GM12864 (cell line): ENCODE measurements at places on chromosomes 13 and 19.
A peak's percentile ranks its signal among the peaks of the same experiment; 100 is the strongest.

DNA sequence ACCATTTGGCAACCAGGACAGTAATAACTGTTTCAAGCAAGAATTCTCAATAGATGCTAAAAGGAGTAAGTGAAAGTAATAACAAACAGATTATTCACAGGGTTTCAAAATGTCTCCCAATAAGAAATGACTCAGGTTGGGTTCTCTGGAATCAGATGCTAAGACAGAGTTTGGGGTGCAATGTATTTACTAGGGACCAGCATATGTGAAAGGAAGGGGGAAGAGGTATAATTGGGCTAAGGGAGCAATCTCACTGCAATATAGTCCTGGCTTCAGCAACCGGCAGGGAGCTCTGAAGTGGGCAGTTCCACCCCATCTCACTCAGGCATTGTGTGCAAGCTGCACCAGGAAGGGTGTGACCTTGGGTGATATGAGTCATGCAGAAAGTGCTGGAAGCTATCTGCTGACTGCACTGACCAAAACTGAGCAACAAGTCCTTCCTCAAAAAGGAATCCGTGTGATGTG is 23.4 kb downstream of the ZDHHC20 start:
- peak; percentile 85 for DNase-seq

DNA sequence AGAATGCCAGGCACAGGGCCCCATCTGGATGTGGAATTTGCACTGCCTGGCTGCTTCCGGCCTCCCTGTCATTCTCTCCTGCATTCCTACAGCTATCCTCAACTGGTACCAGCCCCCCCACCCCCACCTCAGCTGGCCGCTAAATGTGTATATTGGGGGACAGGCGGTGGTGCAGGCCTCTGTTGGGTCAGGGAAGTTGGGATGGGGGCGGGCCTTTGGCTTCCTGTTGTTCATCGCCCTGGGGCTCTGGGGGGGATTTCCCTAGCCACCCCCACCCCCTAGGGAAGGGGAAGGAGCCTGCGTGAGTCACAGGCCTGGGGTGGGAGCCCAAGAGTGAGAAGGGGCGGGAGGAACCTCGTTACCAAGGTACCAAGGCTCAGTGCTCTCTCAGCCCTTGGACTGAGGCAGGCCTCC is 10.6 kb downstream of the POU2F2 start:
- no peak for DNase-seq

- no peak for DNase-seq
Observed at GRCh38 chr19:576768-577438, 4.5 kb downstream of the BSG start.

- DNase-seq, result no peak
Observed at GRCh38 chr13:75803164-75803611, 167.1 kb downstream of the LMO7 start.

DNA sequence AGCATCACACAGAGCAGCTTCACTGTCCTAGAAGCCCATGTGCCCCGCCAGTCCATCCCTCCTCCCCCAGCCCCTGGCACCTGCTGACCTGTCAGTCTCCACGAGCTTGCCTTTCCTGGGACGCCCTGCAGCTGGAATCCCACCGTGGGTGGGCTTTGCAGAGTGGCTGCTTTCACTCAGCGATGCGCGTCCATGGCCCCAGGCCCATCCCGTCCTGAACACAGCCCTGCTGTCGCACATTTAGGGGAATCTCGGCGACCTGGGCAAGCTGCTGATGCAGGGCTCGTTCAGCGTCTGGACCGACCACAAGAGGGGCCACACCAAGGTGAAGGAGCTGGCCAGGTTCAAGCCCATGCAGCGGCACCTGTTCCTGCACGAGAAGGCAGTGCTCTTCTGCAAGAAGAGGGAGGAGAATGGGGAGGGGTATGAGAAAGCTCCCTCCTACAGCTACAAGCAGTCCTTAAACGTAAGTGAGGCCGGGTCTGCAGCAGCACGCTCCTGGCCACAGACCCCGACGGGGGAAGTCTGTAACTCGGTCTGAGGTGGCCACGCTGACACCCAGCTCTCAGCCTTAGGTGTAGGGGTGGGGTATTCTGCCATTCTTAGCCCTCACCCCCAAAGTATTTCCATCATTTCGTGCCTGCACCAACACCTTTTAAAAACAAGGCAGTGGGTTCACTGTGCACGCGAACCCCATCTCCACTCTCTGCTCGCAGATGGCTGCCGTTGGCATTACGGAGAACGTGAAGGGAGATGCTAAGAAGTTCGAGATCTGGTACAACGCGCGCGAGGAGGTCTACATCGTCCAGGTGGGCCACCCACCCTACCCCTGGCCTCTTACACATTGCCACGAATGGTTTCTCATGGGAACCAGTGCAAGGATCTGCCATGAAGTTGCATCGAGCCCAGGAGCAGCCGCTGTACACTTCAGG is 18.3 kb upstream of the F7 start:
- DNase-seq, result no peak

GRCh38 chr13:48094404-48094780 is 512 bp downstream of the MED4 start:
- DNase-seq, result no peak

DNA sequence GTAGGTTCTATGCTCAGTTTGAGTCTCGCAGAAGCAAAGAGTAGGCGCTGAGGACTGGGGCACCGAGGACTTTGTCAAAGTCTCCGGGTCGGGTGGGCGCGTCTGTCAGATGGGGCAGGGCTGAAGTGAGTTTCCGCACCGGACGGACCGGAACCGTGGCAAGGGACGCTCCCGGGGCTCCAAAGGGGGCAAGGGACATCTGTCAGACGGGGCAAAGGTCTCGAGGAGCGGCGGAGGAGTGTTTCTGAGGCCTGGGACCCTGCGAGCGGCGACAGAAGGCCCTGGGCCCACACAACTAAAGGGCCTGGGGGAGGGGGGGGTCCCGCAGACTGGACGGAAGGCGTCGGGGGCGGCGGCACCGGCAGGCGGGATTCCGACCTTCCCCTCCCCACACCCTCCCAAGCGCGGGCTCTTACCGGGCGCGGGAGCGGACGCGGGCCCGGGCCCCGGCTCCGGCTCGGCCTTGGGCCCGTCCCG is 13.3 kb upstream of the AKAP8L start:
- no peak for DNase-seq

DNA sequence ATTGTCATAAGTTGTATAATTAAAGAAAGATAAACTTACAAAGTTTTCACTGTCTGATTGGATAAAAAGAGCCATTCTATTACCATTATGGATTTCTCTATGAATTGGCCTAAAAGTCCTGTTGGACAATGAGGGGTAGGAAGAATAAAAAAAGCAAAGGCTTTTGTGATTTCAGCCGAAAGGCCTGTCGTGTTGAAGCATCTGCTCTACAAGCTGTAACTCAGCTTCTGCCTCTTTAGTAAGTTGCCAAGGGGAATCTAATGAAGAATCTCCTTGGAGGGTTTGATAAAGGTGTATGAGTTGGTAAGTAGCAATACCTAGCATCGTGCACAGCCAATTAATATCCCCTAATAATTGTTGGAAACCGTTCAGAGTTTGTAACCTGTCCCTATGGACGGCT is 25.2 kb upstream of the ERVV-1 start:
- no peak for DNase-seq

DNA sequence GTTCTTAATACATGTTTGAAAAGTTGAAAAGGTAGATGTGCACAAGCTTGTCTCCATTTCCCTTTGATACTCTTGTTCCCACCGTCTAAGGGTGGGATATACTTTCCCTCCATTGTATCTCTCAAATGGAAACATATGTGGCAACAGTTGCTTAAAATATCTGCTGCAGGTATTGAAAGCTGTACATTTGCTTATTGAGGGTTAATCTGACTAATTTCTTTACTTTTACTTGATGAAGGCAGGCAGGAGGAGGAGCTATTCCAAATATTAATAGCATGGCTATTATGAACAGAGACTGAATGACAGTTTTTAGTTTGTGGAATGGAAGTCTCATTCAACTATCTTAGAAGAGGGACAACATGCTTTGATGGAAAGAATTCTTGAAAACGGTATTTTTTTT is 103.8 kb downstream of the SLC10A2 start:
- DNase-seq, result no peak

GRCh38 chr13:45416516-45417128 is 1.6 kb downstream of the SLC25A30 start:
- no peak for DNase-seq

- no peak for DNase-seq
Observed at GRCh38 chr13:29185926-29186325, 365.8 kb downstream of the MTUS2 start.

DNA sequence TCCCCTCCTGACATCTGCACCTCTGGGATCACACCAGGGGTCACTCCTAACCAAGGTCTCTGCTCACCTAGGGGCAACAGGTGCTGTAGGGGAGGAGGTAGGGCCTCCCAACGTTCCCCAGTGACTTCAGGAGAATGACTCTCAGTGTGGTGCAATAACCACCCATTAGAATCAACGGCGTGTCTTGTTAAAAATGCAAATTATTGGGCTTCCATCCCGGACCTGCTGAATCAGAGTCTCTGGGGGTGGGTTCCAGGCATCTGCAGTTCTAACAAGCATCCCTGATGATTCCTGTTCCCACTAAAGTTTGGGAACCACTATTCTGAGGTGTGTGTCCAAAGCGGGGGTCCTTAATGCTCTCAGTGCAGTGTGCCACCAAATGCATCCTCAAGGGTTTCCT is 84.6 kb downstream of the CRYL1 start:
- no peak for DNase-seq

DNA sequence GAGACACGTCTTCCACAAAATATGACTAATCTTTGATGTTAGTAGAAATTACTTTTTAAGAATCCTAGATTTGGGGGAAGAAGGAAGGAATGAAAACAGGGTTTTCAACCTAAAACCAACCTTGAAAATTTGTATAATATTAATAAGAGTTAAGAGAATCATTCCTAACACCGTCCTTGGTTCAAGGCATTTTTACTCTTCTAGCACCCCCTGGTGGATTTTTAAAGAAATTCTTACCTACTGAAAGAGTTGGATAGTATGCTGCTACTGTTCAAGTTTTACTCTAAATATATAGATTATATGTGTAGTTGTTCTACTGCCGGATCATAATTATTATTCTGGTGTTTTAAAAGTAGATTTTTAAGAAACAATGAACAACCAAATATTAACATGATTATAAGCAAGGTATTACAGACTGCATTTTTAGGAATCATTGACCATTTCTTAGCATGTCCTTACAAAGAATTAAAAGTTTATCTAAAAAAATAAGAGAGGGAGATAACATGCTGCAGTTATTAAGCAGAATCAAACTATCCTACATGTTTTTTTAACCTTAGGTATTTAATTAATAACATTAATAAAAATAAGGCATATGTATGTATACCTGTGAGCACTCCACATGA is 7.4 kb upstream of the SLITRK6 start:
- DNase-seq, result peak; percentile 1

- DNase-seq, result no peak
Observed at GRCh38 chr19:56671613-56671994, at the start of gene ZNF835. ZNF835 (minus strand) TSS chr19:56671757; CDS start chr19:56665198, 6,559 bp downstream.

DNA sequence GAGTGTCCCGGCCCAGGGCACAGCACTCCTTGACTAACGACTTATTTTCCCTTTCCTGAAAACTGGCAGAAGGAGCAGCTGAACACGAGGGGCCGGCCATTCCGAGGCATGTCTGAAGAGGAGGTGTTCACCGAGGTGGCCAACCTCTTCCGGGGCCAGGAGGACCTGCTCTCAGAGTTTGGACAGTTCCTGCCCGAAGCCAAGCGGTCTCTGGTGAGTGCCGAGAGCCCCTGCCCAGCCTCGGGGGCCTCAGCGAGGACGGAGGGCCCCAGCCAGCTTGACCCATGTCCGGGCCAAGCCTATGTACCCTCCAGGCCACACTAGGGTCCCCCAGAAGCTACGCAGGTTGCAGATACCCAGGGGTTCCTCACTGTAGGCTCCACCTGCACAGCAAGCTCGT is 17.7 kb downstream of the SIN3B start:
- DNase-seq, result no peak

- no peak for DNase-seq
Observed at GRCh38 chr13:28037399-28037798, 48.9 kb upstream of the URAD start.

- DNase-seq, result no peak
Observed at GRCh38 chr19:38837656-38838121, 6.1 kb upstream of the ECH1 start.

- no peak for DNase-seq
Observed at GRCh38 chr19:10390652-10391286, 10.4 kb upstream of the TYK2 start.

DNA sequence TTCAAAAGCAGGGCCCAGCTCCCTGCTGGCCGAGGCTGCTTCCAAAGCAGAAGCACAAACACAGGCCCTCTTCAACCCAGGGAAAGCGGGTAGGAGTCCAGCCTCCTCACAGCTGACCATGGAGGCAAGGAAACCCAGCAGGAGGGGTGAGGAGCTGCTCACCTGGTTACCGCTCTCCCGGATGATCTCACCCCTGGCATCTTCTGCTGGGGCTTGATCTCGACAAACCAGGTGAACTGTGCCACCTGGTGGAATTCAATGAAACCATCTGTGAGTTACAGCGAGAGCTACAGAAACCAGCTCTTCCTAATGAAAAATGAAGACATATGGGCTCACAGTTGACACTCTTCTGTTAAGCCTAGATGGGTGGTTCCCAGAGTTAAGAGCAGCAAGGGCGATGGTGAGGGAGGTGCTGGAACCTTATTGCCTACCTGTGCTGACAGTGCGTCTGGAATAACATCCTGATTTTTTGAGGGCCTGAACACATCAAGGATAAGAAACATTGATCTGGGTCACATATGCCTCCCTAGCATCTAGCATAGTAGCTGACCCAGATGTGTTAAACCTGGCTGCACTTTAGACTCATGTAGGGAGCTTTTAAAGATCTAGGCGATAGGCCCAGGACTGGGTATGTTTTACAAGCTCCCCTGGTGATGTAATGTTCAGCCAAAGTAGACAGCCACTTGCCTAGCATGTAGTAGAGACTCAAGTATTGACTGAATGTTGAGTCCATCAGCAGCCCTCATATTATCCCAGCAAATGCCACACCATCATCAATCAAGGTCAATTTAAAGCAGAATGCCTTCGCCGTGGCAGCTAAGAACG is 6.1 kb downstream of the DHRS12 start:
- DNase-seq, result no peak

GRCh38 chr19:311813-312261 is 20.6 kb upstream of the PLPP2 start:
- DNase-seq, result no peak

GRCh38 chr19:39032063-39032918 is at the start of gene FBXO27:
FBXO27 (minus strand) TSS chr19:39032549; CDS start chr19:39032227, 322 bp downstream.
- no peak for DNase-seq

GRCh38 chr13:74289861-74290773 is 155.9 kb upstream of the KLF12 start:
- DNase-seq, result peak; percentile 44

- DNase-seq, result no peak
Observed at GRCh38 chr19:15976836-15977689, 28.3 kb downstream of the OR10H4 start.

- peak; percentile 38 for DNase-seq
Observed at GRCh38 chr19:38361633-38362075, 12.7 kb upstream of the PSMD8 start.

GRCh38 chr13:46296115-46296822 is 84.5 kb downstream of the LRRC63 start:
- no peak for DNase-seq
